Liver (tissue), 10 donors: ENCODE measurements at places on chromosomes 16 and 17. TPM values are rescaled to one million over a fixed set of nuclear protein-coding genes. Genes with fewer than 3 reads are reported as not detected.

GRCh38 chr16:68786685-68787418 lies 49.8 kb downstream of the CDH1 start:
- H3K27ac ChIP-seq = peak overlapping the region; percentile 54
- H3K4me1 ChIP-seq = peaks cover 34% of the 10 kb centered on the region
- no peaks in the 10 kb centered on the region for H3K27me3 ChIP-seq
- H3K36me3 ChIP-seq = no peaks in the 10 kb centered on the region
- DNase-seq = no peak

DNA sequence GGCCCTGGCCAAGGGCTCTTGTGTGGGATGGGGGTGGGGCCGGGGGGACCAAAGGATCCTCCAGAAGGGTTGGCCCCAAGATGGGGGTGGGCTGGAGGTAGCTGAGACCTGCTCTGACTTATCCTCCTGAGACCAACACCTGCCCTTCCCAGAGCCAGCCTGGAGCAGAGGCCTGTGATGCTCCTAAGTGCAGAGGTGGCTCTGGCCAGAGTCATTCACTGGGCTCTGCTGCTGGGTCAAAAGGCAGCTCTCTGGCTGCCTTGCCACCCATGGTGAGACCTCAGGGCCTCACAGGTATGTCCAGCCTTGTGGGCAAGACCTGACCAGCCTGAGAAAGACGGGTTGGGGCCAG lies 393 bp downstream of the SERPINF2 start:
- H3K36me3 ChIP-seq = peaks cover 4% of the 10 kb centered on the region
- H3K27ac ChIP-seq = peak overlapping the region; percentile 82
- no peak for DNase-seq
- H3K4me1 ChIP-seq = peaks cover 15% of the 10 kb centered on the region
- H3K27me3 ChIP-seq = no peaks in the 10 kb centered on the region

VPS4A gene
- total RNA-seq = 13.3 TPM

DNA sequence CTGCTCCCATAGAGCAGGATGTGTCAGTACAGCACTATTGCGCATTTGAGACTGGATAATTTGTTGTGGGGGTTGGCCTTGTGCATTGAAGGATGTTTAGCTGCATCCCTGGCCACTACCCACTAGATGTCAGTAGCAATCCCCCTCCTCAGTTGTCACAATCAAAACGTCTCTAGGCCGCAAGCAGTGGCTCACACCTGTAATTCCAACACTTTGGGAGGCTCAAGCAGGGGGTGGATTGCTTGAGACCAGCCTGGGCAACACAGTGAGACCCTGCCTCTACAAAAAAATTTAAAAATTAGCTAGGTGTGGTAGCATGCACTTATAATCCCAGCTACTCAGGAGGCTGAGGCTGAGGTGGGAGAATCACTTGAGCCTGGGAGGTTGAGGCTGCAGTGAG lies 48.4 kb downstream of the CENPV start:
- peaks cover 18% of the 10 kb centered on the region for H3K4me1 ChIP-seq
- H3K4me3 ChIP-seq = no peak overlapping the region
- DNase-seq = no peak

DNAAF1 gene
- total RNA-seq = under 0.01 TPM

DNA sequence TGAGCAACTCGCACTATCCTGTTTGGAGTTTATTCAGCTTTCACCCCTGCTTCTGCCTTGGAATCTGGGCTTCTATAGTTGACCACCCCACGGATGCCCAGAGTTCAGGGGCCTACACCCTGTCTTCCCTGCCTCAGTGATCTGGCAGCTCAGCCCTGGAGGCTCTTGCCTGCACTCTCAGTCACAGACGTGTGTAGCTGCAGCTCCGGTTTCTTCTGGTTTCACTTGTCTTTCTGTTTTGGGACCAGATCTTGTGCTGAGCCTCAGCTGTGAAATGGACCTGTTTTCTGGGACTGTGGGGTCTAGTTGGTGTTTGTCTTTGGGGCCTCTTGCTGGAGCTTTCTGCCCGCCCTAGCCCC lies 5.8 kb downstream of the GPT2 start:
- H3K27me3 ChIP-seq = no peaks in the 10 kb centered on the region
- H3K36me3 ChIP-seq = peaks cover 12% of the 10 kb centered on the region
- no peak for DNase-seq
- H3K4me3 ChIP-seq = no peak overlapping the region
- H3K4me1 ChIP-seq = peaks cover 38% of the 10 kb centered on the region

DNA sequence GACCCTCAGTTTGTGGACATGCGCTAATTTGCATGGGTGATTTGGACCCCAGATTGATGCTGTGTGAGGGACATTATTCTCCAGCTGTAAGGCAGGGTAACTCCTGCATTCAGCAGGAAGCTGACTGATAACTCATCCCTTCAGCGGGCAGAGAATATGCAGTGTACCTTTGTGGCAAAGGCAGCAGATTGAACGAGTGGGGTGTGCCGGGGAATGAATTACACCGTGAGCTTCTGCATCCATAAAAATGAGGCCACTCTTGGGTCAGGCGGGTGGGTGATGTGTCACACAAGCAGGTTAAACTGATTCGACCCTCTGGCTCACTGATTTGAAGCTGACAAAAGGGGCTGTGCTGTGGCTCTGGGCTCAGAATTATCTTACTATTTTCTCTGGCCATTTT lies 128.9 kb upstream of the PMFBP1 start:
- DNase-seq = no peak
- no peak overlapping the region for H3K27ac ChIP-seq
- no peak overlapping the region for H3K4me3 ChIP-seq
- H3K36me3 ChIP-seq = no peaks in the 10 kb centered on the region
- no peaks in the 10 kb centered on the region for H3K27me3 ChIP-seq

DNA sequence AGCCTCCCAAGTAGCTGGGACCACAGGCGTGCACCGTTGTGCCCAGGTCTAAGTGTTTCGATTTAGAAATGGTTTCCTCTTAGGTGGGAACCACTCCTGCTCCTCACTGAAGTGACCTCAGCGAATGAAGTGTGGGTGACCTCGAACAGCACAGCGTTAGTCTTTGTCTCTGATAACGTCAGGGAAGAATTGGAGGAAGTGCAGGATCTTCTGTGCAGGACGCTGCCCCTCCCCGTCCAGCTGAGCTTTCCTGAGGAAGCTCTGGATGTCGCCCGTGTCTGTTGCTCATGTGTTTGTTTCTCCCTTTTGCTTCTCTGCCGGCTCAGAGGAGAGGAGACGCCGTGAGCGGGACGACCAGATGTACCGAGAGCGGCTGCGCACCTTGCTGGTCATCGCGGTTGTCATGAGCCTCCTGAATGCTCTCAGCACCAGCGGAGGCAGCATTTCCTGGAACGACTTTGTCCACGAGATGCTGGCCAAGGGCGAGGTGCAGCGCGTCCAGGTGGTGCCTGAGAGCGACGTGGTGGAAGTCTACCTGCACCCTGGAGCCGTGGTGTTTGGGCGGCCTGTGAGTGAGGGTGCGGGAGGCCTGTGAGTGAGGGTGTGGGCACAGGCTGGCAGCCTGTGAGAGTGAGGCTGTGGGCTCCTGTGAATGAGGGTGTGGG lies 15.6 kb downstream of the SPG7 start:
- no peaks in the 10 kb centered on the region for H3K4me1 ChIP-seq
- no peak overlapping the region for H3K4me3 ChIP-seq
- no peak overlapping the region for H3K27ac ChIP-seq

DNA sequence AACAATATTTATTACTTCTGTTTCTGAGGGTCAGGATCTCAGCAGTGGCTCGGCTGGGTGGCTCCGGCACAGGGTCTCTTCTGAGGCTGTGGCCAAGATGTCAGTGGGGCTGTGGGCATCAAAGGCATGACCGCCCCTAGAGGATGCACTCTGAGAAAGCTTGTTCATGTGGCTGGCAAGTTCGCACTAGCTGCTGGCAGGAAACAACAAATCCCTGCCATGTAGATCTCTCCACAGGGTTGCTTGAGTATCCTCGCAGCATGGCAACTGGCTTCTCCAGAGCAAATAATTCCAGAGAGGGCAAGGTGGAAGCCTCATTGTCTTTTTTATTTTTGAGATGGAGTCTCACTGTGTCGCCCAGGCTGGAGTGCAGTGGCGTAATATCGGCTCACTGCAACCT lies 12.5 kb downstream of the KCTD13 start:
- no peak overlapping the region for H3K27ac ChIP-seq
- no peaks in the 10 kb centered on the region for H3K4me1 ChIP-seq
- no peaks in the 10 kb centered on the region for H3K27me3 ChIP-seq
- peaks cover 2% of the 10 kb centered on the region for H3K36me3 ChIP-seq

NUTF2 gene
- total RNA-seq = 69.5 TPM

OSGIN1 gene
- 7.1 TPM for total RNA-seq

LRRC37A gene
- total RNA-seq = 2.6 TPM

DNA sequence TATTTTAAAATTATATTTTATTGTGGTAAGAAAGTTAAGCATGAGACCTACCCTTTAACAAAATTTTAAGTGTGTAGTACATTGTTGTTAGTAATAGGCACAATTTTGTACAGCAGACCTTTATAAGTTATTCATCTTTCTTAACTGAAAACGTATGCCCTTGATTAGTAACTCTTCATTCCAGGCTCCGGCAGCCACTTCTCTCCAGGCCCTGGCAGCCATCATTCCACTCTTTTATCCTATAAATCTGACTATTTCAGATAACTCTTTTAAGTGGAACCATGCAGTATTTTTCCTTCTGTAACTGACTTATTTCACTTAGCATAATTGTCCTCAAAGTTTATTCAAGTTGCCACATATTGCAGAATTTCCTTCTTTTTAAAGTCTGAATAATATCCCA lies 348.2 kb downstream of the CDH11 start:
- no peak overlapping the region for H3K27ac ChIP-seq
- H3K4me1 ChIP-seq = no peaks in the 10 kb centered on the region
- H3K27me3 ChIP-seq = no peaks in the 10 kb centered on the region
- H3K4me3 ChIP-seq = no peak overlapping the region
- no peaks in the 10 kb centered on the region for H3K36me3 ChIP-seq
- no peak for DNase-seq

DNA sequence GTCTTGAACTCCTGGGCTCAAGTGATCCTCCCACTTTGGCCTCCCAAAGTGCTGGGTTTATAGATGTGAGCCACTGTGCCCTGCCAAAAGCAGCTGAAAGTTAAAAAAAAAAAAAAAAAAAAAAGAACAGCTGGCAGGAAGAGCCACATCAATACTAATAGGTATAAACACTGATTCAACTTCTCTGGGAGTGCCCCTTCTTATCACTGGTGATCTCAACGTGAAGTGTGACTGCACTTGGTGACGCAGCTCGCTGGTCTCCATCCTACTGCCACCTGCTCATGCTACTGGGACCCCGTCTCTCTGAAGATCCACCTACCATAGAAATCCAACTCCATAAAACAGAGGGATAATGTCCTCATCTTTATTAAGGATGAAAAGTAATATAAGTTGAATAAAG lies 40.8 kb downstream of the RNF157 start:
- H3K4me3 ChIP-seq = no peak overlapping the region
- H3K36me3 ChIP-seq = no peaks in the 10 kb centered on the region
- DNase-seq = no peak
- H3K4me1 ChIP-seq = peaks cover 22% of the 10 kb centered on the region
- no peak overlapping the region for H3K27ac ChIP-seq

- no peaks in the 10 kb centered on the region for H3K27me3 ChIP-seq
- no peaks in the 10 kb centered on the region for H3K36me3 ChIP-seq
- peak within 1 kb of the TSS; percentile 42 for H3K4me3 ChIP-seq
- H3K27ac ChIP-seq = peak within 1 kb of the TSS; percentile 75
These were observed at the start of gene STAT5A for GRCh38 chr17:42287977-42288802. STAT5A (plus strand) TSS chr17:42288498; CDS start chr17:42289412, 914 bp downstream.

- no peak overlapping the region for H3K27ac ChIP-seq
- DNase-seq = no peak
- no peaks in the 10 kb centered on the region for H3K27me3 ChIP-seq
These were observed 27.3 kb upstream of the ALKBH5 start for GRCh38 chr17:18156171-18156975.

TEKT3 gene
- total RNA-seq = 0.08 TPM

DNA sequence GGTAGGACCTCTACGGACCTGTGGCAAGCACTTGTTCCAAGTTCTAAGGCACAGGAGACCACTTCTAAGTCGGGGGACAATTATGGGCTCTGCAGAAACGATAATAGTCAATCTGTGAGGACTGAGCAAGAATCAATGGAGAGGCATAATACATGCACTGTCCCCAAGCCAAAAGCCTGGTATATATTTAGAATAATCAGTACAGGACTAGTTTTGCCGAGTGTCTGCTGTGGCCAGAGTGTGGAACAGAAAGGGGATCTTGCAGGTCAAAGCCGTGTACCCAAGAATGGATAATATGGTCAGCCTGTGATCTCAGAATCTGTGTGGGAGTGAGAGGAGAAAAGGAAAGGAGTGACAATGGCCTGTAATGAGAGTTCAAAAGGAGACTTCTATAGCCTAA lies 80.2 kb upstream of the GNAO1 start:
- H3K4me1 ChIP-seq = no peaks in the 10 kb centered on the region
- no peak for DNase-seq
- no peak overlapping the region for H3K27ac ChIP-seq
- H3K36me3 ChIP-seq = no peaks in the 10 kb centered on the region
- H3K4me3 ChIP-seq = no peak overlapping the region

GRCh38 chr16:47132308-47132707 lies 11.4 kb downstream of the NETO2 start:
- peaks cover 3% of the 10 kb centered on the region for H3K27me3 ChIP-seq
- no peak overlapping the region for H3K4me3 ChIP-seq
- no peak for DNase-seq
- H3K36me3 ChIP-seq = no peaks in the 10 kb centered on the region
- H3K27ac ChIP-seq = no peak overlapping the region

DNA sequence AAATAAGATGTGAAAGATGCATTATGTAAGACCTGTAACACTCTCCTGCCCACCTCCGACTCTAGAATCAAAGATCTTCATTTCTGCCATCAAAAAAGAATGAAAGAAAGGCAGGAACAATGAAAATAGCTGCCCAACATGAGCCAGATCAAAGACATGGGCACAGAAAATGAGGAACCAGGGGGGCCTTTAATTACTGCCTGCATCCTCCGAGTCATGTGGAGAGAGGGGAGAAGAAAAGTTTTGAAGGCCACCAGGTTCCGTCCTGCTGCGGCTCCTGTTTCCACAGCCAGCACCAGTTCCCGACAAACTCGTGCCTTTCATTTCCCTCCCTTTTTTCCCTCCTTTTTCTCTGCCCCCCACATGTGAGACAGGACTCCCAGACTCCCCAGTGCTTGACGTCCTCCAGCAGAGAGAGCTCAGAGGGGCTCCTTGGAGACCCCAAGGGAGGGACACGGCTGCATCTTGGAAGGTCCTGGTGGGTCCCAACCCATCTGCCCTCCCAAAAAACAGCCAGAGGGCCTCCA lies 168.4 kb downstream of the ZNF423 start:
- no peaks in the 10 kb centered on the region for H3K4me1 ChIP-seq
- H3K27me3 ChIP-seq = no peaks in the 10 kb centered on the region
- no peak overlapping the region for H3K27ac ChIP-seq
- no peak for DNase-seq

GRCh38 chr17:20092261-20092867 lies 83.2 kb downstream of the SPECC1 start:
- no peak overlapping the region for H3K27ac ChIP-seq
- no peaks in the 10 kb centered on the region for H3K4me1 ChIP-seq
- no peak for DNase-seq
- no peaks in the 10 kb centered on the region for H3K27me3 ChIP-seq

GRCh38 chr16:26717826-26718225 lies 348.9 kb upstream of the C16orf82 start:
- DNase-seq = no peak
- H3K27ac ChIP-seq = no peak overlapping the region
- H3K27me3 ChIP-seq = no peaks in the 10 kb centered on the region
- H3K4me3 ChIP-seq = no peak overlapping the region
- H3K36me3 ChIP-seq = no peaks in the 10 kb centered on the region

- no peaks in the 10 kb centered on the region for H3K36me3 ChIP-seq
- DNase-seq = peak; percentile 90
- no peaks in the 10 kb centered on the region for H3K27me3 ChIP-seq
- H3K27ac ChIP-seq = peak overlapping the region; percentile 82
- no peak overlapping the region for H3K4me3 ChIP-seq
These were observed 59.1 kb downstream of the OR1D5 start for GRCh38 chr17:3004150-3004801.
